ENCODE measurements at places on chromosomes 5 and 9. TPM values are rescaled to one million over a fixed set of nuclear protein-coding genes. Genes with fewer than 3 reads are reported as not detected.

SERF1B gene
- total RNA-seq: 18.6 TPM

- H3K27ac ChIP-seq: no peak overlapping the region
- no peak overlapping the region for H3K4me3 ChIP-seq
- H3K36me3 ChIP-seq: no peaks in the 10 kb centered on the region
- no peaks in the 10 kb centered on the region for H3K4me1 ChIP-seq
- H3K27me3 ChIP-seq: no peaks in the 10 kb centered on the region
Observed at GRCh38 chr5:82185851-82186250, 92.3 kb downstream of the RPS23 start.

SPATA31A7 gene
- not detected for total RNA-seq

NR5A1 gene
- total RNA-seq: not detected

- no peaks in the 10 kb centered on the region for H3K36me3 ChIP-seq
- H3K27me3 ChIP-seq: no peaks in the 10 kb centered on the region
- H3K4me3 ChIP-seq: no peak overlapping the region
- no peak for DNase-seq
- H3K27ac ChIP-seq: no peak overlapping the region
- H3K4me1 ChIP-seq: peaks cover 18% of the 10 kb centered on the region
Observed at GRCh38 chr9:91155181-91155580, 206.5 kb downstream of the AUH start.

- no peak overlapping the region for H3K27ac ChIP-seq
- H3K4me3 ChIP-seq: no peak overlapping the region
- DNase-seq: no peak
- no peaks in the 10 kb centered on the region for H3K36me3 ChIP-seq
Observed at GRCh38 chr5:165173651-165174050, 1668.2 kb downstream of the MAT2B start.

DNA sequence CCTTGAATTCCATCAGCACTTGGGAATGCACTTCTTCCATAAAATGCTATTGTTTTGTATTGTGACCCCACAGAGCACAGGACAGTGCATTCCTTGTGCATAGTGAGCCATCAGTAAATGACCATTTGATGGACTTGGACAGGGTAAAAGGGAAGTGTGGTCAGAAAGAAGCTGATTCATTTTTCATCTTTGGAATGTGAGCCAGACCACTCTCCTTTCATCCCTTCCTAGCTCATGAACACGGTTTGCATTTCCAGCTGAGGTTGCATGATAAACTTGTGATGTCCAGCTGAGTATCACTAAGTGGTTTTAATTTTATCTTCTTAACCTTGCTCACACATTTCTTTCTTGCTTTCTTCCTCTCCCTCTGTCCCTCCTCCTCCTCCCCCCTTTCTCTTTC lies 101.3 kb downstream of the NUDT12 start:
- no peaks in the 10 kb centered on the region for H3K36me3 ChIP-seq
- no peaks in the 10 kb centered on the region for H3K27me3 ChIP-seq
- no peak overlapping the region for H3K4me3 ChIP-seq
- no peak overlapping the region for H3K27ac ChIP-seq

CARTPT gene
- not detected for total RNA-seq

- no peaks in the 10 kb centered on the region for H3K4me1 ChIP-seq
- H3K27me3 ChIP-seq: no peaks in the 10 kb centered on the region
- no peak for DNase-seq
- no peaks in the 10 kb centered on the region for H3K36me3 ChIP-seq
- no peak overlapping the region for H3K27ac ChIP-seq
Observed at GRCh38 chr9:107605041-107605440, 115.5 kb upstream of the KLF4 start.

DNA sequence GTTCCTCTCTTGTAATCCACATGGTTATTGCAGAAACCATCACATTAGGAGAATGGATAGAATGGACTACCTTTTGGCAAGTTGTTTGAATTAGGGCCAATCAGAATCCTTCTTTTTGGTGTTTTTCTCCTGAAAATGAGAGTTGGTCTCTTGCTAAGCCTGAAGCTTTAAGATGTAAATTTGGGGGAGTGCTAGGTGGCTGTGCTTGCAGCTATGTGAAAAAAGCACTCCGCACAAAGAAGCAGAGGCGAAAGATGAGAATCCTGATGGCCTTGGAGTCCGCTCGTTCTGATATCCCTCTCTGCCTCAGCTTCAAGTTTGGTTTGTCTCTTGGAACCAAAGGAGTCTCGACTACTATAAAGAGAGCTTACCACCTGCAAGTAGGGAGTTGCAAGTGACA lies 63.6 kb downstream of the INIP start:
- no peak for DNase-seq
- no peak overlapping the region for H3K27ac ChIP-seq
- no peaks in the 10 kb centered on the region for H3K4me1 ChIP-seq
- no peak overlapping the region for H3K4me3 ChIP-seq
- no peaks in the 10 kb centered on the region for H3K27me3 ChIP-seq

DNA sequence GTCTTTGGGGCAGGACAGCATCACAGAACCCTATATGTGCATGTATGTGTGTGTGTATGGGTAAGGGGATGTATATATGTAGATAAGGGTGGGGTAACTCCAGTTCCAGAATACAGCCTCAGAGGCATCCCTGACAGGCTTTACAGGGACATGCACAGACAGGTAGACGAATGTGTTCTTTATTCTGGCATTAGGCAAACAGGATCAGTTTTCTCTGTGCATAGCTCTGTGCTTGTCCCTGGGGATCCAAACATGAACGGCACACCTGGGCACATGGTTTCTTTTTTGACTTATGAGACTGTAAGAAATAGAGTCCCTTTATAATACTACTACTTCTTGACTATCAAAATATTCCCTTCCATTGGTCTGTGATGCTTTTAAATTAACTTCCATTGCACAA lies 120.6 kb downstream of the TRIO start:
- H3K4me3 ChIP-seq: no peak overlapping the region
- no peaks in the 10 kb centered on the region for H3K27me3 ChIP-seq
- H3K4me1 ChIP-seq: peaks cover 81% of the 10 kb centered on the region
- no peak for DNase-seq

GAPT gene
- total RNA-seq: 2.9 TPM

DNA sequence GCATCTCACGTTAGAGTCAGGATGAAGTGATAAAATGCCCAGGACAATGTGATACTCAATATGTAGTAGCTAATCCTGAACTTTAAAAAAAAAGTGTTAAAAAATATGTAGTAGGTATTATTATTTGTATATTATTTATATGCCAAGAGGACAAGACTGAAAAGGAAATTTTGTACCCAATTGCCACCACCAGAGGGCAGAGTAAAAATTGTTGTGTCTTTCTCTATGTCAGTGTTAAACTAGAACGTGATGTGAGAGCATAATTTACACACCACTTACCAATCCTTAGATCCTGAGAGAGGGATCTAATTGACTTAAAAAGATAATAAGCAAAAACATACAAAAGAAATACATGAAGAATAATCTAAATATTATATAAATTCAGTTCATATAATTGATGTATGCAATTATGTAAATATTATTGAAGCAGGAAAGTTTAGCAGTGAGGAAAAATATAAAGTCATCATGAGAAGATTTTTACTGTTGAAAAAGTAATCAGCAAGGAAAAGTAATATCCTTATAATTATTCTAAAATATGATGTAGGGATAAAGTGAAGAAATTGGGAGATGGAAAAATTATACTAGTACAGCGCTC lies 288.9 kb downstream of the RAB3C start:
- no peak for DNase-seq
- no peaks in the 10 kb centered on the region for H3K27me3 ChIP-seq
- H3K4me1 ChIP-seq: no peaks in the 10 kb centered on the region
- no peak overlapping the region for H3K4me3 ChIP-seq
- H3K27ac ChIP-seq: no peak overlapping the region

DNA sequence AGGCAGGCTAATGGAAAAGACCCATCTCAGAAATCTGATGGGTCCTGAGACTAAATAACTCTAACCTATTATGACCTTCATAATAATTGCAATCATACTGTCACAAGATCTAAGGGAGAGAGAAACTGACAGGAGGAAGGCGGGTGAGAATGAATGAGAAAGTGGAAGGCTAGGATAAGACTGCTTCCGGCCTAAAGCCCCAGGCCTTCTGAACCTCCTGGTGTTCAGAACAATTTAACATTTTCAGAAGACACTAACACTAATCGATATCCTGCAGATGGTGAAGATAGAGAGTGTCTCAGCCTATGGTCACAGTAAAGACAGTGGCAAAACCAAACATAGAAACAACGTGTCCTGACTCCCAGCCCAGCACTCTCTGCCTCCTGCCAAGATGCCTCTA lies 1.2 kb downstream of the RPS14 start:
- H3K4me3 ChIP-seq: peak overlapping the region; percentile 83
- peaks cover 14% of the 10 kb centered on the region for H3K4me1 ChIP-seq
- DNase-seq: no peak
- H3K27me3 ChIP-seq: no peaks in the 10 kb centered on the region
- peak overlapping the region; percentile 96 for H3K27ac ChIP-seq
- H3K36me3 ChIP-seq: peaks cover 48% of the 10 kb centered on the region

GRCh38 chr5:173853370-173854131 lies 34.6 kb upstream of the CPEB4 start:
- H3K27me3 ChIP-seq: no peaks in the 10 kb centered on the region
- DNase-seq: no peak
- no peak overlapping the region for H3K4me3 ChIP-seq
- H3K4me1 ChIP-seq: no peaks in the 10 kb centered on the region

DOLPP1 gene
- total RNA-seq: 17.5 TPM

OCLN gene
- 12.0 TPM for total RNA-seq

GRCh38 chr9:75111019-75111622 lies 22.8 kb downstream of the OSTF1 start:
- H3K27me3 ChIP-seq: no peaks in the 10 kb centered on the region
- H3K36me3 ChIP-seq: no peaks in the 10 kb centered on the region
- peak overlapping the region; percentile 60 for H3K27ac ChIP-seq
- peaks cover 43% of the 10 kb centered on the region for H3K4me1 ChIP-seq
- H3K4me3 ChIP-seq: no peak overlapping the region

- no peak overlapping the region for H3K4me3 ChIP-seq
- no peaks in the 10 kb centered on the region for H3K27me3 ChIP-seq
- H3K27ac ChIP-seq: no peak overlapping the region
- H3K4me1 ChIP-seq: no peaks in the 10 kb centered on the region
- no peaks in the 10 kb centered on the region for H3K36me3 ChIP-seq
- DNase-seq: no peak
Observed at GRCh38 chr5:78922879-78923621, 62.1 kb downstream of the ARSB start.

PTGES2 gene
- 118 TPM for total RNA-seq

GRCh38 chr5:141753971-141754713 lies 72.1 kb upstream of the ARAP3 start:
- H3K27me3 ChIP-seq: no peaks in the 10 kb centered on the region
- no peaks in the 10 kb centered on the region for H3K36me3 ChIP-seq
- DNase-seq: no peak
- no peaks in the 10 kb centered on the region for H3K4me1 ChIP-seq

GRCh38 chr5:59001154-59001553 lies 418.3 kb downstream of the RAB3C start:
- H3K36me3 ChIP-seq: no peaks in the 10 kb centered on the region
- no peak overlapping the region for H3K4me3 ChIP-seq
- H3K27ac ChIP-seq: no peak overlapping the region

- H3K4me3 ChIP-seq: no peak overlapping the region
- H3K27me3 ChIP-seq: no peaks in the 10 kb centered on the region
- DNase-seq: no peak
- no peaks in the 10 kb centered on the region for H3K4me1 ChIP-seq
Observed at GRCh38 chr9:126228781-126229444, 97.7 kb upstream of the MVB12B start.

DNA sequence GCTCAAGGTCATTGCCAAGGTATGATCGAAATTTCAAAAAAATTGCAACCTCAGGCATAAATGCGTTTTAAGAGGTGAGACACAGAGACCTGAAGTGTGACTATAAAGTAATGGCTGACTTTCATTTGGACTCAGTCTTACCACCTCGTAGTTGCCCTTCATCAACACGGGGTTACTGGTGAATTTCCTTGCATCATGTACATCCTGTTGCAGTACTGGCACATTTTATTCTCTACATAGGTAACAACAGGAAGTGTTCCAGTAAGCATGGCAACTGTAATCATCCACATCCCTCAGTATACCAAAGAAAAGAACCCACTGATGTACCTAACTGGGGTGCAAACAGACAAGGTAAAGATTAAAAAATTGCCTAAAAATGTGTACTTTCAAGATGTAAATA lies 29.3 kb downstream of the MOCS2 start:
- no peak overlapping the region for H3K27ac ChIP-seq
- H3K4me1 ChIP-seq: no peaks in the 10 kb centered on the region
- DNase-seq: no peak
- H3K4me3 ChIP-seq: no peak overlapping the region
- peaks cover 100% of the 10 kb centered on the region for H3K36me3 ChIP-seq

DNA sequence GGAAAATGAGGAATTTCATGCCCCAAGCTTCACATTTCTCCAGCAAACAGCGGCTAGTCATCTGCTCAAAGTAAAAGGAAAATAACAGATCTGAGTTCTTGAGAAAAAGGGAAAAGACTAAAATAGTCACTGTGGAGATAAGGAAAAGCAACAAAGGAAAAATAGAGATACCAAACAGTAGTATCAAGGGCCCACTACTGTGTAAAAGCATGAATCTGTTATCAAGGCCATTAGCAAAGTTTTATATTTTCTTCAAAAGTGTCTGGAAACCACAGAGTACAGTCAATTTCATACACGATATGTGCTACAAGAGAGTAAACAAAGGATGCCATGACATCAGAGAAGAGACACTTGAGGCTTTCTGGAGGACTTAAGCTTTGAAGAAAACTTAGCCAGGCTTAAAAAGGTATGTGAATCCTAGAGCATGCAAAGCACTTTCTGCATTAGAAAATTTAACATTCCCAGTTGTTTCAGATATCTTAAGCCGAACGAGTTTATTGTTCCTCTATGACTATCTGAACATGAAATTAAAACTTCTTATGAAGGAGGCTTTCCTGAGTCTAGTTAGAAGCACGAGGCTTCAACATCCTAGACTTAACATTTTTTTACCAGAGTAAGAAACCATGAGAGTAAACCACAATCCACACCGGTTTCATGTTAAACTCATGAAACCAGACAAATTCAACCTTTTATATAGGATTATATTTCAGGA lies 1.2 kb downstream of the TTC33 start:
- peak overlapping the region; percentile 96 for H3K4me3 ChIP-seq
- no peaks in the 10 kb centered on the region for H3K27me3 ChIP-seq
- no peak for DNase-seq
- H3K27ac ChIP-seq: peak overlapping the region; percentile 97
- no peaks in the 10 kb centered on the region for H3K36me3 ChIP-seq

RAB3C gene
- 0.21 TPM for total RNA-seq

- H3K27ac ChIP-seq: no peak overlapping the region
- no peaks in the 10 kb centered on the region for H3K36me3 ChIP-seq
- no peaks in the 10 kb centered on the region for H3K27me3 ChIP-seq
- no peaks in the 10 kb centered on the region for H3K4me1 ChIP-seq
- no peak for DNase-seq
Observed at GRCh38 chr9:92378865-92379560, 25.4 kb downstream of the OGN start.

GRCh38 chr9:70902171-70902570 lies 219.2 kb downstream of the TRPM3 start:
- no peak for DNase-seq
- no peaks in the 10 kb centered on the region for H3K27me3 ChIP-seq
- H3K36me3 ChIP-seq: no peaks in the 10 kb centered on the region
- no peak overlapping the region for H3K27ac ChIP-seq
- H3K4me1 ChIP-seq: no peaks in the 10 kb centered on the region

Measured in esophagus squamous epithelium (tissue), 5 donors.